ENCODE measurements at places on chromosomes 1 and 21.

- DNase-seq = no peak
Observed at GRCh38 chr1:154492115-154492514, 9.9 kb upstream of the TDRD10 start.

GRCh38 chr1:31570906-31571305 lies 5.4 kb upstream of the TINAGL1 start:
- no peak for DNase-seq

DNA sequence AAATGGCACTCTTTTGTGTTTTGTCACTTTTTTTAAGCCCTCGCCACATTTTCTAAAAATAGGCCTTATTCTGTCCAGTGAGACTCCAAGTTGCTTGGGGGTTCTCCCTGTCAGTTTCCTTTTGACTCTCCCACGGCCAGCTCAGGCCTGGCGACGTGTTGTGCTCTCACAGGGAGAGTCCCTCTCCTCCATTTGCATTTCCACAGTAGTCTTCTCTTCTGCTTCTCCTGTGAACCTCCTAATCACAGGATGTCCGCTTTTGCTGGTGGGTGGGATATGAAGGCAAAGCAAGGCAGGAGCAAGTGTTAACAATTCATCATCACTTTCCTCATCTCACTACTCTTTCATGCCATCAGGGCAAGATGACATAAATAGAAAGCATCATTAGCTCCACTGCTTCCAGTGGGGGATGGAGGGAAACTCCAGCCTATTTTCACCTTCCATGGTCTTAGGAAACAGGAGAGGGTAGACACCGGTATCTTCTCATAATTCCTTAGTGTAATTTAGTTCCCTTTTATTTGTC lies 99.8 kb downstream of the INTS7 start:
- DNase-seq = no peak

- no peak for DNase-seq
Observed at GRCh38 chr1:9690440-9691107, 39.0 kb downstream of the PIK3CD start.

- no peak for DNase-seq
Observed at GRCh38 chr1:238265866-238266265, 375.1 kb upstream of the ZP4 start.

- no peak for DNase-seq
Observed at GRCh38 chr21:43371786-43372185, 55.1 kb downstream of the SIK1 start.

- DNase-seq = no peak
Observed at GRCh38 chr1:184163674-184164465, 112.3 kb downstream of the TSEN15 start.

DNA sequence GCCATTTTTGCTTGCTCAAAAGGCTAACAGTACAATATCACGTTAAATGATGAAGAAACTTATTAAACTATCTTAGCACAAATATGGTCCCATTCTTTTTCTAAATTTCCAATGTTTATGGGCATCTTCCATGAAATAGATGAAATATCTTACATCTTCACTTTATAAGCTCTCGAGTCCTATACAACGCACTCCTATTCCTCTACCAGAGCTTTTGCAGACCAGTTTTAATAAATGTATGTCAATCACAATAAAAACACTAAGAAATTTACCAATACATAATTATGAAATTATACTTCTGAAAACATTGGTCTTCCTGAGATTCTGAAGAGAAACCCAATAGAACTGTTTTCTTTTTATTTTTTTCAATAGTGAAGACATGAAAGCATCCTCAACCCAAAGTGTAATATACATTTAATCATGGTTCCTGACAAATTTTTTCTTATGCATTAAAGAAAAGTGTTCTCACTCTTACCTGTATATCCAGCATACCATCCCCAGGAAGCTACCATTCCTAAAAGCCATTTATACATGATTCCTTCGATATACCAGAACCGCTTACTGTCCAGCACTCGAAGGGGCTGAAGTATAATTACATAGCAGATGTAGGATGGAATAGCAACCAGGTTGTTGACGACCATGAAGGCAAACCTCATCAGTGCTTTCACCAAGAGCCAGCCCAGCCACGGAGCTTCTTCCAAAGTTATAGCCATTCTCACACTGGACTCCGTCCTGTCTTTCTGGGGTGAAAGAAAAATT lies 1.8 kb downstream of the LPGAT1 start:
- no peak for DNase-seq

DNA sequence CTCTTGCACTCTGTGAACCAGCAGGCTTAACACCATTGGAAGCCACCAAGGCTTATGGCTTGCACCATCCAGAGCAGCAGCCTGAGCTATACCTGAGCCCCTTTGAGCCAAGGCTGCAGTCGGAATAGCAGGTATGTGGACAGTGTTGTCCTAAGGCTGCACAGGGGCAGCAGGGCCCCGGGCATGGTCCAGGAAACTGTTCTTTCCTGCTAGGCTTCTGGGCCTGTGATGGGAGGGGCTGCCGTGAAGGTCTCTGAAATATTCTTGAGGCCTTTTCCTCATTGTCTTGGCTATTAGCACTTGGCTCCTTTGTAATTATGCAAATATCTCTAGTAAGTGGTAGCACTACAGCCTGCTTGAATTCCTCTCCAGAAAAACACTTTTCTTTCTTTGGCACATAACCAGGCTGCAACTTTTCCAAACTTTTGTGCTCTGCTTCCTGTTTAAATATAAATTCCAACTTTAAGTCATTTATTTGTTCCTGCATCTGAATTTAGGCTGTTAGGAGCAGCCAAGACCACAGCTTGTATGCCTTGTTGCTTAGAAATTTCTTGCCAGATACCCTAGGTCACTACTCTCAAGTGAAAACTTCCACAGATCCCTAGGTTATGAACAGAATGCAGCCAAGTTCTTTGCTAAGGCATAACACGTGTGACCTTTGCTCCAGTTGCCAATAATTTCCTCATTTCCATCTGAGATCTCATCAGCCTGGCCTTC lies 5.2 kb downstream of the KRTAP20-4 start:
- DNase-seq = no peak

- DNase-seq = no peak
Observed at GRCh38 chr1:12005488-12006166, 13.7 kb upstream of the MIIP start.

DNA sequence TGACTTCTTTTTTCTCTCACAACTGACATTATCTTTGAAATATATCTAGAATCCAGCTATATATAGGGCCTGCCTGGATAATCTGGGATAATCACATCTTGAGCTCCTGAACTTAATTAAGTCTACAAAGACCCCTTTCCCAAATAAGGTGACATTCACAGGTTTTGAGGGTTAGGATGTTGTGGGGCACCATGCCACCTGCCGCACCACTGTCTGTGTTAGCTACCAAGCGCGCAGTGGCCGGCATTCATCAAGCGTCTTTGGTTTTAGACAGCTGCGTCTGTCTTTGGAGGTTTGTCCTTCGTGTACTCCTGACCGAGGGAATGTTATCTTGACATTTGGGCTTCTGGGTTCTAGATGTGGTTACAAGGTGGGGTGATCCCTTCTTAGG lies 7.5 kb downstream of the TRAPPC10 start:
- DNase-seq = no peak

DNA sequence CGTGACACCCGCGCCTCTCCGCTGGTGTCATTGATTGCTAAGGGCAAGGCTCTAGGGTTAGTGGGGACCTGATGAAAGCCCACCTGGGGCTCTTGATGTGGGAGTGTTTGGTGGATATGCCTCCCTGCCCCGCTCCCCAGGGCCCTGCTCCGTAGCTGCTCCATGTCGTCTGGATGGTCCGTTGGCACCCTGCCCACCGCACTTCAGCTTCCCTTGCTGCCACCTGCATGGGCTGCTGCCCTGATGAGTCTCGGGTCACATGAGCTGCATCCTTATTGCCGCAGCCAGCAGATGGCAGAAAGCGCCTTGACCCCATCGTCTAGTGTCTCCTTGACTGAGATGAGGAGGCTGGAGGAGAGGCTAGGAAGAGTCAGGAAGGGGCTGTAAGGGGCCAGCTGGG lies 439.4 kb downstream of the CAMTA1 start:
- DNase-seq = no peak

DNA sequence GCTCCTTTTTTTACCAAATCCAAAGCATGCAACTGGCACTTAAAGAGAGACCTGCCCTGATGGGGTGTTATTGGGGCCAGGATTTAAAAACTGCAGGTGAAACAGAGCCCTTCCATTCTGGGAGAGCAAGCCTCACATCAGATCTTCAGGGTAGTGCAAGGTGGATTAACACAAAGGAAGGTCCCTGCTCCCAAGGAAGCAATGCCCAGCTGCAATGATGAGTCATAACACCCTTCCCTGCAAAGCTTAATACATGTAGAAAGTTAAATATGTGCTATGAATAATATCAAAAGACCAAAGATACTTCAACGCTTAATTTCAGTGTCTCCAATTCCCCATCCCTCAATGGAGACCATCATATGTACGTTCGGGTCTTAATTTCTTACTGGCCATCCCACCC lies 508.0 kb downstream of the OMA1 start:
- no peak for DNase-seq

GRCh38 chr1:92315766-92316599 lies 17.1 kb downstream of the RPAP2 start:
- no peak for DNase-seq

DNA sequence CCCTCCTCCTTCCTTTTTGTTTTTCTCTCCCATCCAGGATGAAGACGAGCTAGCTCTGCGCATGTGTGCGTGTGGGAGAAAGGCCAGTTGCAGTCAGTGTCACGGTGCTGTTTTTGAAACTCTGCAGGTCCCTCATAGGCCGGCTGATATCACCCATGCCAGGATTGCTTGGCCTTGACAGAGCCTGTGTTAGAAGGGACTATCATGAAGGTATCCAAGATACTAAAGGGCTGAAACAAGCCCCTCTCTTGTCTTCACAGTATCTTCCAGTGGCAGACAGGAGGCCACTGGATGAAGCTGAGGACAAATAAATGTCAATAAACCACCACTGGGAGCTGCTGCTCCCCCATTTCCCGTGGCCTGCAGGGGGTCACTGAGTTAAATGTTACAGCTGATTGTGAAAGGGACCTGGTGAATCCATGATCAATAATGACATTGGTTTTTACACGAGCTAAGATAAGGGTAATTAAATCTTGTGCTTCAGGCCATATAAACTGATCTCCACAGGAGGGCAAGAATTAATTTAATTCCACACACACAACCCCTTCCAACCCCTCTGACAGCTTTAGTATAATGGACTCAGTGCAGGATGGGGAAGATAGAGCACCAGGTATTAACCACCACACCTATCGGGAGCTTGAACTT lies 64.6 kb upstream of the TARBP1 start:
- no peak for DNase-seq

DNA sequence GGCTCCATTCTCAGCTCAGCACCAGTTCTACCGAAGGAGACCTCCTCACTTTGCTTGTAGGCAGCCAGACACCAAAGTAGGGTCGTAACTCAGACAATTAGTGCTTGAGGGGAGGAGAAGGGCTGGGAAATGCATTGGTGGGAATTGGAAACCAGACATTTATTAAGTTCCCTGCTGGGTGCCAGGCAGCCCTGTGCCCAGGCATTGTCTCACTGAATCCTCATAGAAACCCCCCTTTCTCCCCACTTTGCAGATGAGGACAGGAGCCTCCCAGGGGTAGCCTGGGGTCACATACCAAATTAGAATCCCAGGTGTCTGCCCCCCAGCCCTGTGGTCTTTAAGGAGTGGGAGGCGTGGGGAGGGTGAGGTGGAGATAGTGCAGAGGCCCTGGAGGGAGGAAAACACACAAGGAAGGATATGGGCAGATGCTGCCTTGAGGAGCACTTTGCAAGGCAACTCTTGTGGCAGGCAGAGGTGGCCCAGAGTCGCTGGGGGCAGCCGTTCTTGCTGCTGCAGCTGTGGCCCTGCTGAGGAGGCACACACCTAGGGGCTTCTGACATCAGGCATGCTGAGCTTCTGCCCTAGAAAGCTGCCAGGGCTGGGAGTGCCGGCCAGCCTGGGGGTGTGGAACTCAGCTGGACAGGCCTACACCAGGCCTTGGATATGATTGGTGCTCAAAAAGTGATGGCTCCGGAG lies 29.4 kb downstream of the CDK18 start:
- DNase-seq = no peak

GRCh38 chr1:15413563-15414444 lies 4.1 kb downstream of the EFHD2 start:
- DNase-seq = no peak

DNA sequence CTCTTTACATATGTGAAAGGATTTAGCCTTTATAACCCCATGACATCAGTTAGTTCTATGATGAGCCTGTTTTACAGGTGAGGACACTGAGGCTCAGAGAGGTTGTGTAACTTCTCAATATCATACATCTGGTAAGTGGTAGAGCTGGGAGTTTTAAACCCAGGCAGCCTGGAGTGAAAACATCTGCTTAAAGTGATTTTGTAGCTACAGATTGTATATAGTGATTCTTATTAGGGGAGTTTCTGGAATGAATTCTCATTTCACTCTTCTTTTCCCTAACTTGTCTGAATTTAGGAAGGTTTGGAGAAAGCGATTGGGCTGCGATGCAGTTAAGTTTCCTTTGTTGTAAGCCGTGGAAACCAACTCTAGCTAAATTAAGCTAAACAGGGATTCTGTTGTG lies 175.6 kb downstream of the CAMTA1 start:
- DNase-seq = no peak

GRCh38 chr1:203325418-203326091 lies 20.2 kb downstream of the BTG2 start:
- DNase-seq = no peak

DNA sequence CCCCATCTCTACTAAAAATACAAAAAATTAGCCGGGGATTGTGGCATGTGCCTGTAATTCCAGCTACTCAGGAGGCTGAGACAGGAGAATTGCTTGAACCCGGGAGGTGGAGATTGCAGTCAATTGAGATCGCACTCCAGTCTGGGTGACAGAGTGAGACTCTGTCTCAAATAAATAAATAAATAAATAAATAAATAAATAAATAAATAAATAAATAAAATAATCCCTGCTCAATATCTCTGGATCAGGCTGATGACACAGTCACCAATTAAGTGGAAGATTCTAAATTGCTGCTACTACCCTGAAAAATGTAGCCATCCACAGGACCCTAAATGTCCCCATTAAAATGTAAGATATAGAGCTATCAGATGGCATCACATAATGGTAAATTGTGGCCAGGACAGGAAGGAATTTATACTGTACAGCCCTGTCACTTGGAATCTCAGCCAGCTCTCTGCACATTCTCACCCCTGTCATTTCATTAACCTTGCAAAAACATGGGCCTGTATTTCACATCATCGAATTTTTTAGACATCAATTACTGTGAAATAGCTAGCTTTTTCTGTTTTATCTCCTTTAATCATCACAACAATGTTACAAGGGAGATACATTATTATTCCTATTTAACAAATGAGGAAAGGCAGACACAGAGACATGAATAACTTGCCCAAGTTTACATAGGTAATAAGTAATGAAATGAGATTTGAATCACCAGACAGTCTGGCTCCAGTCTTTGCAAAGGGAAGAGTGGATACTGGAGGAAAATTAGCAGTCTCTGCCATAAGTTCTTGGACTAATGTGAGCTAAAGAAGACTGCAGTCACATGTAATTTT lies 56.7 kb upstream of the NTPCR start:
- DNase-seq = no peak

- no peak for DNase-seq
Observed at GRCh38 chr1:175273376-175274031, 80.9 kb upstream of the KIAA0040 start.

GRCh38 chr21:41169701-41170100 lies 1.7 kb downstream of the BACE2 start:
- no peak for DNase-seq
